ENCODE measurements at places on chromosomes 4 and X. TPM values are rescaled to one million over a fixed set of nuclear protein-coding genes. Genes with fewer than 3 reads are reported as not detected.

DNA sequence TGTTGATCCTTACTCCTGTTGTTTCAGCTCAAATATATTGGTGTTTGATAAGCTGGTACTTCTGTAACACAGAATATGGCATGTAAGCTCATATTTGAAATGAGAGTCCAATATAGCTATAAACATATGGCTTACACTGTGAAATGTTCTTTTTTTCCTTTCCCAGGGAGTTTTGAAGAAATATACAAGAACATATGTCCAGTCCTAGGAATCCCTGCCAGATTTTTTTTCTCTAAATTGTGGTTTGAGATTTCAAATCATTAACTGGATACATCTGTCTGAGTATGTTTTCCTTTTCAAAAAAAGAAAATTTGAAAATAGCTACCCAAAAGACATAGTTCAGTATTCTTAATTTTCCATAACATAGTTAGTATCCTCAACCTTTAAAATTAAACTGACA lies 60.2 kb downstream of the HMGB2 start:
- DNase-seq: no peak

- no peak for DNase-seq
Observed at GRCh38 chrX:136822337-136823095, 41.8 kb upstream of the ARHGEF6 start.

GRCh38 chr4:15575966-15576365 lies 79.2 kb downstream of the FBXL5 start:
- no peak for DNase-seq

MAPK10 gene
- 0.27 TPM for total RNA-seq

CYBB gene
- total RNA-seq: 1.1 TPM

GRCh38 chr4:68352791-68353190 lies 2.9 kb upstream of the YTHDC1 start:
- DNase-seq: no peak

- DNase-seq: no peak
Observed at GRCh38 chr4:69470561-69470960, 25.1 kb downstream of the UGT2B4 start.

SPINK2 gene
- total RNA-seq: not detected

GRCh38 chrX:13026877-13027652 lies 17.4 kb downstream of the FAM9C start:
- no peak for DNase-seq

GRCh38 chrX:22110729-22111494 lies 78.8 kb downstream of the PHEX start:
- no peak for DNase-seq

- no peak for DNase-seq
Observed at GRCh38 chr4:103201253-103201652, 3.1 kb upstream of the CENPE start.

GRCh38 chrX:102129473-102129872 lies 4.0 kb downstream of the TCEAL2 start:
- DNase-seq: no peak

- DNase-seq: no peak
Observed at GRCh38 chr4:134216411-134216810, 14.8 kb upstream of the PABPC4L start.

GRCh38 chr4:164109503-164109902 lies 615.0 kb downstream of the TMA16 start:
- no peak for DNase-seq

- DNase-seq: no peak
Observed at GRCh38 chr4:3706565-3707422, 59.4 kb upstream of the ADRA2C start.

DNA sequence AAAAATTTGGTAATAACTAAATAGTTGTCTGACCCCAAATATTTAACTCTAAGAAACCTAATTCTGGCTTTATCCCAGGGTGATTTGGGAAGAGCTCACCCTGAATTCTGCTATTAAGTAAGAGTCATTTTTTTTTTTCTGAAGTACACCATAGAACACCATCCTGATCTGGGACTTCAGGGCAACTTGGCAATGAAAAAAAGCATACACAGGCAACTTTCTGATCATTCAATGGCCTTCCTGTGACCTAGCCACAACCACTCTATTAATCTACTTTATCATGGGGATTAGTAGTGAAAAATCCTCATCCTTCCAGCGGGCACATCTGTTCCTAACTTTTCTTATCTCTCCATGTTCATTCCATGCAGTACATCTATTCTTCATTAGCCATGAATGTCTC lies 333.2 kb upstream of the MAD2L1 start:
- no peak for DNase-seq

GRCh38 chr4:100894339-100894870 lies 376.6 kb upstream of the EMCN start:
- DNase-seq: no peak

PPEF1 gene
- total RNA-seq: 0.30 TPM

PRR32 gene
- not detected for total RNA-seq

DNA sequence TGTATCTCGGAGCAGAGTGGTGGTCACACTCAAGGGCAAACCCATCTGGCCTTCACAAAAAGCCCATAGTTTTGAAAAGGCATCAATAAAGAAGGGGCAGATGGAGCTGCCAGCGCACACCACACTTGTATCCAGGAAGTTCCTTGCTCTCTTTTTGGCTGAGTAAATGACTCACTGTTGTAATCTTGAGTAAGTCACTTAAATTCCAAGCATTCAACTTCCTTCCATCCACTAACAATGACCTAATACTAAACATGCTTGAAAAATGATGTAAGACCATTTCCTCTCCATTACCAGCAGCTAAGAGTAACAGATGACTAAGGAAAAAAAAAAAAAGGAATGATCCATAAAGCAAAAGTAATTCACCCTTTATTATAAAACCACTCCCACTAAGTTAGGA lies 32.4 kb upstream of the MYOZ2 start:
- no peak for DNase-seq

DNA sequence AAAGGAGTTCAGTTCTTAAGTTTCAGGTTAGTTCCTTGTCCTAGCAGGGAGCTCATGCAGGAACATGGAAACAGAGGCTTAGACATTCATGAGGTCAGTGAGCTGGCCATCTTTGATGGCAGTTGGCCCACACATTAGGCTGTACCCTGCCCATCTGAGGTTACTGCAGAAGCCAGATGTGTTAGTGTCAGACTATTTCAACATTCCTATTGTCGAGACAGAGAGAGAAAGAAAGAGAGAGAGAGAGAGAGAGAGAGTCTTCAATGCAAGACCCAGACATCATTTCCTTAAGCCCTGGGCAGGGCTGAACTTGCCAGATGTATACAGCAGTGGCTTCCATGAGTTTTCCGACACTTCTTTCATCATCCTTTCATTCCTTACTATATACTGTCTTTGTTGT lies 91.3 kb downstream of the PPP1R2C start:
- no peak for DNase-seq

GRCh38 chr4:79439489-79439888 lies 31.5 kb upstream of the GK2 start:
- DNase-seq: no peak

GRCh38 chr4:152961014-152961772 lies 25.1 kb downstream of the FHDC1 start:
- DNase-seq: no peak

Measured in activated T-cell treated with anti-CD3 and anti-CD28 coated beads, Interleukin-2, amount 50 U/mL, for 4 hours (primary cell).